ENCODE measurements at places on chromosomes 2 and 18.

GRCh38 chr2:89841476-89841840, 1150.0 kb downstream of the RPIA start:
- DNase-seq: no peak

- DNase-seq: no peak
Measured at GRCh38 chr2:124026503-124026902, 1.4 kb downstream of the CNTNAP5 start.

GRCh38 chr2:216603884-216604245, 29.4 kb upstream of the IGFBP2 start:
- DNase-seq: no peak

DNA sequence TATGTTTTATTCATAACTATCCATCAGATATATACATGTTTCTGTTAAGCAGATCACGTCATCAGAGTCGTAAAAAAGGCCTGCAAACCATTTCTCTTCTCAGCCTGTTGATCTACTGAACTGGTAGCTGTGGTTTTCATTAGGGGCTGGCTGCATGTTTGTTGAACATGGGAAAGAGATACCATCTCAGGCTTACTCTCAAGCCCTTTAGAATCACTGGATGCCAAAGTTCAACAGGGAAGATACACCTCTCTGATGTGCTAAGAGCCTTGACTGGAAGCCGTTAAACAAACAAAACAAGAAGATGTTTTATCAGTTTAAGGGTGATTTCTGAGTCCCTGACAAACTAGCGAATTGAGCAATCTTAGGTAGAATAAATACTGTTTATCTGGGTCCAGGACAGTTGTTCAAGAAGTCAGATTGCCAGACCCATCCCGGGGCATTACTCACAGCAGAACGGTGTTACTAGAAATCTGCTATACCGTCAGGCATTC, 94.5 kb upstream of the LMAN1 start:
- DNase-seq: no peak

DNA sequence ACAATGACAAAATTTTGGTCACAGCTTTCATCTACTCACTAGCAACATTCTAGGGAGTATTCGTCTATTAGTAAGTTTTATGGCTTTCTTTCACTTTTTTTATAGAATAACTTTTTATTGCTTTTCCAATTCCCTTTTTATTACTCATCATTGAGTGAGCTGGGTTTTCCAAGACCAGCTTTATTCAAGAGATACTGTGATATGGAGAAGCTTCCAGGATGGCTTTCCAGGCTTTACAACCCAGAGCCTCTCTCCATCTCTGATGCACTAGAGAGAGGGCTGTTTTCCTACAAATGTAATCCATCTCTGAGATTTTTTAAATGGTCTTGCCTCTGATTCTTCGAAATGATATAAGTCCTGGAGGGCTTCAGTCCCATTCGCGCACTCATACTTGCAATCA, 118.3 kb downstream of the LDLRAD4 start:
- no peak for DNase-seq
